ENCODE measurements at places on chromosomes 2 and 18.

DNA sequence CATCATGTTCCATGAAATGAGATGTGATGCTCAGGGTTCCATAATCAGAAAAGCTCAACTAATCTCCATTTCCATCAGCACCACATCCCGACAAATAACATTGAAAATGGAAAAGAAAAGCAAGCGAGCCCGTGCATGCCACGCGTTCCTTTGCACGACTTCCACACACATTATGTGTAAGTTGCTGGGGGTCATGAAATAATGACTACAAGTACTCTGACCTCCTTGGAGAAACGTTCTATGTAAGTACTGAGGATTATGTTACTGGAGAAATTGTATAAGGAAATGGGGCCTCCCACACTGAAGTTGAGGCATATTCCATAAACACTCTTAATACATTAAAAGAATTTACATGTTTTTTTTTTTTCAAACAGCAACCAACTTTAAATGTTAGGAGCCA, 38.3 kb downstream of the CCBE1 start:
- no peak for DNase-seq

DNA sequence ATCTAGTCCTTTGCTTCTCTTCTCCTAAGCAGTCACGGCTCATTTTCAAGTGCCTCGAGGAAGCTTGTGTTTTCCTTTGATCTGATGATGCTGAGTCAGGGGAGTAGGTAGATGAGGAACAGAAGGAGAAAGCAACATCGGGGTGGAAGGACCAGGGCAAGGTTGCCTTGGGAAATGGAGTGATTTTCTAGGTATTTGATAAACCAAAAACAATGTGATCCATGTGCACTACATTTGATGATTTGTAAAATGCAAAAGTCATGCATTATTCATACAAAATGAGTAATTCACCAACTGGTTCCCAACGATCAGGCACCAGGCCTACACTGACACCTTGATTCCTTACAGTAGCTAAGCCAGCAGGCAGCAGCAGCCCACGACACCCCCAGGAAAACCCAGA, 205.3 kb downstream of the ANAPC1 start:
- DNase-seq = no peak

DNA sequence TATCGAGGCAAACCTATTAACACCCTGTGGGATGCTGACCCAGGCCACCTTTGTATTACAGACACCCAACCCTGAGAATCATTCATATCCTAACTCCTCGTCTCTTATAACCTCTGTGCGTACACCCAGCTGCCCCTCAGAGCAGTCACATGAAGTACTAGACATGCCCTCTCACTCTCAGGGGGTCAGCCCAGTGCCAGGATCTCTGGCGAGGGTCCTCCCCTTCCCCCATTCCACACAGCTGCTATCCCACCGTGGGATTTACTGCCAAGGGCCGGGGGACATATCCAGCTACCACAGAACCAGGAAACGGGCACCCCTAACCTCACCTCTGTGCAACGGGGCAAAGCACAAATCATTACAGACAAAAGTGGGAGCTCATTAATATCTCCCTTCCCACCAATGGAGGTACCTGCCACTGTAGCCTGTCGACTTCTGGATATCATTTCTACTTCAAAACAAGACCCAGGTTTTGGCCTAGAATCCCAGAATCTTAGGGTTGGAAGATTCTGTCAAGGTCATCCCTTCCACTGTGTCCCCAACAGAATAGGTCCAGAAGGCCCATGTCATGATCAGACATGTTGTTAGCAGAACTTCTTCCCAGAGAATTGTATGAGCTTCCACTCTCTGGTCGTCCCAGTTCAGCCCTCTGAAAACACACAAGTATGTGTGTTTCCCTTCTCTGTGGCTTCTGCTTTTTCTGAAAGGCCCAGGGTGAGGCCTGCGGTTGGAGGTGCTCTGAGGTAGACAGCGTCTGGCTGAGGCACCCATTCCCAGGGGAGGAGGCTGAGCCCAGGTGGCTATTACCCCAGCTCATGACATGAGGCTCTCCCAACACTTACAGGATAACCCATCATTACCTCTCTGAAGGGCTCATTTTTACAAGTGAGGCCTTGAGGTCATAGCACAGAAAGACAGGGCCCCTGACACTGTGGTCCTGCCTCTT, 1.7 kb downstream of the TMBIM1 start:
- DNase-seq = no peak

DNA sequence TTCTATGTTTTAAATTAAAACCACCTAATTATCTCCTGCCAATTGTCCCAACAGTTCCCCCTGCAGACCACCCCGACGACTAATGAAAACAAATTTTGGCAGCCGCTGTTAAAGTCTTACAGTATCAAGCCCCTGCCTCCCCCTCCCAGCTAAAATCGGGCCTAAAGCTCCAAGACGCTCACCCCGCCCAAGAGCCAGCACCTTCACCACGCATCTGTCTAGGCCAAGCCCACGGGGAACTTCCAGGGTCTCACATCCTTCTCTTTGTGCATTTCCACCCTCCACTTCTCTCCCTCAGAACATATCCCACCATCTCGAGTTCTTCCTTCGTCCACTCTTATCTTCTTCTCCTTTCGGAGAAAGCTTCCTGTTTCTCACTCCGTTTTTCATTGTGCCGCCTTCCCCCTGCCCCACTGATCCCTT, 445 bp downstream of the PRPF40A start:
- no peak for DNase-seq

DNA sequence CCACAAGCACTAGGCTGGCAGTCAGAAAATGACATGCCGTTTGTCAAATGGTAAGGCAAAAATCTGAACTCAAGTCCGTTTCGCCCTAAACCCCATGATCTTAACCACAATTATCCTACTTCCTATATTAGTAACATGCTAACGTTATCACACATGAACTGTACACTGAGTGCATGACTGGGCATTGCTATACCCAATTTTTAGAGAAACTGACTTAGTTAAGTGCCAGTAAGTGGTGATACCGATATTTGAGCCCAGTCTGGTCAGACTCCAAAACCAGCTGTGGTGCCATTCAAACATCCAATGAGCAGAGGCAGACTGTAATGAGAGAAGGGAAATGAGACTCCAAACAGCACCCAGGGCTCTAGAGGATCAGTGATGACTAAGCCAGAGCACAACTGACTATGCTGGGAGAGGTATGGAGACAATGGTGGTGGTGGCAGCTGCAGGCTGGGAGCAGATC, 311.7 kb upstream of the PKDCC start:
- DNase-seq = no peak

- no peak for DNase-seq
These were observed 176.2 kb downstream of the BCL2 start for GRCh38 chr18:63143330-63143771.

DNA sequence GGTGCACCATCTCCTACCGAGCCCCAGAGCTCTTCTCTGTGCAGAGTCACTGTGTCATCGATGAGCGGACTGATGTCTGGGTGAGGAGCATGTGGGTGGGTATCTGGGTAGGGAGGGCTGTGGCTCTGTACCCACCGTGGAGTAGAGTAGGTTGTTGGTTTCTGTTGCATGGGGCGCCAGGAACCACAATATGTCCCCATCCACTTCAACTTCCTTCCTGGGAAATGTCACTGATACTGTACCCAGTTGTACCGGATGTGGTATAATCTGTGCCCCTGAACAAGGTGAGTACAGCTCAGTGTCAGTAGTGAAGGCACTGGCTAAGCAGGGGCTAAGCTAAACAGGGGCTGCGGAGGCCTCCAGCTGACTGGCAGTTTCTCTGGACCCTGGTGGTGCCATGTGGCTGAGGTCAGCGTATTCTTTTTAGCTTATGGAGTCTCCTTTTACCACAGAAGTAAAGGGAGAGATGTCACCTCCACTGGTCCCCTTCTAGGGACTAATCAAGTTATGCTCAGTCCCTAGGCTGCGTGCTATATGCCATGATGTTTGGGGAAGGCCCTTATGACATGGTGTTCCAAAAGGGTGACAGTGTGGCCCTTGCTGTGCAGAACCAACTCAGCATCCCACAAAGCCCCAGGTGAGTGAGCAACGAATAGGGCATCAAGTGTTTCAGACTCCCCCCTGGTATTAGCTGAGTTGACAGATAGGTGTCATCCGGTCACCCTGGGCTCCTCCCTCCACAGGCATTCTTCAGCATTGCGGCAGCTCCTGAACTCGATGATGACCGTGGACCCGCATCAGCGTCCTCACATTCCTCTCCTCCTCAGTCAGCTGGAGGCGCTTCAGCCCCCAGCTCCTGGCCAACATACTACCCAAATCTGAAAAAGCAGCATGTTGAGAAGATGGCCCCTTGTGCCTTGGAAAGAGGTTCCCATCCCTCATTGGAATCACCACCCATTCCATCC, 2.7 kb downstream of the STK16 start:
- peak; percentile 33 for DNase-seq

GRCh38 chr18:13548966-13549879, 177.1 kb downstream of the FAM210A start:
- no peak for DNase-seq

DNA sequence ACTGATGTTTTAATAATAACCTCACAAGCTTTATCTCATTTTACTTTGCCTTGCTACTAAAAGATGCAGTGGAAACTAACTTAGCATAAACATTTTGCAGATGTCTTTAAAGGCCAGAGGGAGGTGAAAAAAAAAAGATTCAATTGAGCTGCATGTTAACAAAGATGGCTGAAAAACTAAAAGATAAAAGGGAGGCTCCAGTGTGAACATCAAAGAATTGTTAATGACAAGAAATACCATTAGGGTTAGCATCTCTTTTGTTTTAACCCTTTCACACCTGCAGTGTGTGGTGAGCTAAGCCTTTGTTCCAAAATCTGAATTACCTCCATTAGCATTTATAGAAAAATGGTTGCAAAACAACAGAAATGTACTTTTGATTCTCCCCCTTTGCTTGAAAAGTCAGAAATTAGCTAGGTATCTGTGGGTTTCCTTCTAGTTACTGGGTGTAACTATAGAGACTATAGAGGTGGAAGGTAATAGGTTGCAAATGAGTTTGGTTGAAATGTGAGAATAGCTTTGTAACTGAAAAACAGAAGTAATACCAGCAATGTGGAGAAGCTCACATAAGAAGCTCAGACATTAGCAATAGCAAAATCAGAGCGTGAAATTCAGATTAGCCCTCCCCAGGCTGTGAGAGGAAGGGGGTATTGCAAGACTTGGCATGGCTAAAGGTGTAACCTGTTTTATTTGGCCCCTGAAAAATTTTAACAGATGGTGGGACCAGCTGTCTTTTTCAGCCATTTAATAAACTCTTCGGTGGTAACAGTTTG, 34.8 kb upstream of the SP5 start:
- no peak for DNase-seq

DNA sequence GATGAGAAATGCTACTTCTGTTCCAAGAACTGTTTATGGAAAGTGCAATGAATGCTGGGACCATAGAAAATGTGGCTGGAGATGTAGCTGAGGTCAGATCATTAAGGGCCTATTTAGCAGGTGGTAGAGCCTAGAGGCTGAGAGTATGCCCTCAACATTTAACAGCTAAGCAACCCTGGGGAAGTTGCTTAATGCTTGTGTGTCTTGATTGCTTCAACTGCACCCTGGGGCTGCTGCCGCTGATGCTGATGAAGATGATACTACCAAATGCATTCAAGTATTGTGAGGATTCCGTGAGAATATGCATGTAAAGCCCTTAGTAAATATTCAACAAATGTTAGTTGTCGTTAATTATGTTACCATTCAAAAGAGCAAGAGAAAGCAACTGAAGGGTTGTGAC, 273.2 kb downstream of the BCL11A start:
- DNase-seq = no peak

- DNase-seq = no peak
These were observed 17.7 kb upstream of the ATG16L1 start for GRCh38 chr2:233233618-233234230.

DNA sequence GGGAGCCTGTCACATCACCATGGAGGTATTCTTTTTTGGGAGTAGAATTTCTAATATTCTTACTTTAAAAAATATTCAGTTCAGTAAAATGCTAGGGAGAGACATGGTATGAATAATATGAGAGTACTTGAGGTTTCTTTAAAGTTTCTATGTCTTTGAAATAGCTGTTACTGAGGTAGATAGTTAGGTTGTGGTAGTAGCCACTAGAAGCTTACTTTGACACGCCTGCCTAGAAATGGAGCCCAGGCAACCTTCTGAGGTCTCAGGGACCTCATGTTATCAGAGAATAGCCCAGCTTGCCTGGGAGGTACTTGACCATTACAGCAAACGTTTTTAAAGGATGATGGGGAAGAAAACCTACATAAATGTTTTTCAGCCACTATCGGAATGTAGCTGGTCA, 131.2 kb downstream of the AGPS start:
- no peak for DNase-seq

GRCh38 chr2:109644571-109645275, 30.6 kb downstream of the SOWAHC start:
- no peak for DNase-seq

DNA sequence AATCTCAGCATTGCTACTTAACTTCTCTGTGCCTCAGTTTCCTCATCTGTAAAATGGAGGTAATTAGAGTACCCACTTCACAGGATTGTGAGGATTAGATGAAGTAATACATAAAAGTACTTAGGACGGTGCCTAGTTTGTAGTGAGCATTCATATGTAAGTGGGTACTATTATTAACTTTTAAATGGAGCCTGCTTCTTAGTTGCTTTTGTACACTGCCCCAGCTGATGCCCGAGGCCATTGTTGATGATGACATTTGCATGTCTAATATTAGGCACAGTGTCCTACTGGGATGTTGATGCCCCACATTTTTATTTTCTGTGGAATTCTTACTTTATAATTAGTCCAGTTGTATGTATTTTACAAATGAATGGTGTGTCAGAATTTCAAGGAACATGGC, 79.7 kb upstream of the STON1 start:
- DNase-seq = no peak

DNA sequence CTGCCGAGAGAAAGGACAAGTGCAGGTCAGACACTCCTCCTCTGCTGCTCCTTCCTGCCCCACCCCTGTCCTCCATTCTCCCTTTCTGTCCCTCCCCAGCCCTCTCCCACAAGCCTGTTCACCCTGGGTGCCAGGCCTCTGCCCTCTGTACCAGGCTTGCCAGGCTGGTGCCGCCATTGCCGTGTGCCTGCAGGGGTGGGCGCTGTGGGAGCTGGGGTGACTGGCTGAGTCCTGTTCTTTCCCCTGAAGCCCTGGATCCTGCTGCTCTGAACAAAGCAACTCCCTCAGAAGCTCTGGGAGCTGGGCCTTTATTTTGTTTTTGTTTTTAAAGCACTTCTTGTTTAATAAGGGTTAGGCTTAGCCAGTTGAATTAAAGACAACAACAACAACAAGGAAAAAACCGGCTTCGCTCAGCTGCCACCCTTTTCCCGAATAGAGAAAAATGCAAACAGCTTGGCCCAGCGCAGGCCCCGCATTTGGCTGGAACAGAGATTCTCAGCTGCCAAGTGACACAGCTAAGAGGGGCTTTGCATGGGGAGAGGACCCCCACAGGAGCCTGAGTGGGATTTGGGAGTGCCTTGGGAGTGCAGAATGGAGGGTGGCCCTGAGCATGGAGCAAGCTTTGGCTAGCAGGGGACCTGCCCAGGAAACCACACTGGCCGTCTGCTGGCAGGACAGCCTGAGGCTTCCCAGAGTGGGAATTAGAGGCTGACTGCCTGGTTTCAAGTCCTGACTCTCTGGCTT, 9.1 kb downstream of the PCARE start:
- DNase-seq = no peak

DNA sequence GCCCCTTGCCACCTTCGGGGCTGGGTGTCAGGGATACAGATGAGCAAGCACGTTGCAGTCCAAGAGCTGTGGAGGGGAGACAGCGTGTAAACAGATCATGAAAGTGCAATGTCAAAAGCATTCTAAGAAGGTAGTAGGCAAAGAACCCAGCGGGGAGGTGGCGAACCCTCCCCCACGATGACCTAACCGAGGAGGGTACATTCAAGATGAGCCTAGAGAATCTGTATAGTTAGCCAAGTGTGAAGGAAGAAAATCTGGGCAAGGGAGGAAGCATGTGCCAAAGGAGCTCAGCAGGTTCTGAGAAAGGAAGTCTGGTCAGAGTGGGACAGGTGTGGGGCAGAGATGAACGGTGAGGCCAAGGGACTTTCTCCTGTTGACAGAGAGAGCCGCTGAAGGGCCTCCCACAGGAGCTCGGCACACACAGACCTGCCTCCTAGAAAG, 106.9 kb downstream of the SP3 start:
- no peak for DNase-seq
